Tongue (tissue), 3 donors: ENCODE measurements at places on chromosomes 3 and 15. TPM values are rescaled to one million over a fixed set of nuclear protein-coding genes. Genes with fewer than 3 reads are reported as not detected.

- no peak for DNase-seq
Observed at GRCh38 chr3:14798231-14798630, 20.5 kb upstream of the FGD5 start.

DNA sequence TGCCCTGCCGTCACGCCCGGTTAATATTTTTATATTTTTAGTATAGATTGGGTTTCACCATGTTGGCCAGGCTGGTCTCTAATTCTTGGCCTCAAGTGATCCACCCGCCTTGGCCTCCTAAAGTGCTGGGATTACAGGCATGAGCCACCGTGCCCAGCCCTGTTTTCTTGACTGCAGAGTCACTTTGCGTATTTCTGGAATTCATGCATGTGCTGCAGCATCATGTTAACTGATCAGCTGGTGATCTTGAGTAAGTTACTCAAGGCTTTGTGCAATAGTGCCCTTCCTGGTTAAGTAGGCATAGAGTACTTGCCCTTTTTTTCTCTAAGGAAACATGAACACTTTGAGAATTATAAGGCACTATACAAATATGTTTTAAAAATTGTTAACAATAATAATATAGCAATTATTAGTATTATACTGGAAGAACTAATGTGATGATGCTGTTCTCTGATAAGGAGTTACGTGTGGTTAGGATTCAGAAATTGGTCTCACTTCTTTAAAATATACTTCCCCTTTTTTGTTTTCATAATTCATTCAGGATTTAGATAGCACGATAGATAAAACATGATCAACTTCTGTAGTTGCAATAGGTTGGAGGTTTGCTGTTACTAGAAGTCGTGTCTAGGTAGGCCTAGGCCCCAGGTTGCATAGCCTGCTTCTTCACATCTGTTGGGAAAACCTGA is 33.6 kb downstream of the GPR171 start:
- DNase-seq: no peak

DNA sequence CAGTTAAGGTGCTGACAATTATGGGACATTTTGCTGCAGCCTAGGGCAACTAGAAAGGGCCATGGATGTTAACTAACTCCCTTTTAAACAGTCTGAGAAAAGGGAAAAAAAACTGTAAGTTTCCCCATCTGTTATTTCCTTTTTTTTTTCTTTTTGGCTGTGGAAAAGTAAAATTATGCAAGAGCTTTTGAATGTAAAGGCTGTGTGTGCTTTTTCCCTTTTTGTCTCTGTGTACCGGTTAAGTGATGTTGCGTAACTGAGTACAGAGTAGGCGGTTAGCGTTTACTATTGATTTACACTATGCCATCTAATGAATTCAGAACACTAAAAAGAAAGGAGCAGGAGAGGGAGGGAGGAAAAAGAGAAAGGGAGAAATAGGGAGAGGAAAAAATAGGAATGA is 403.6 kb downstream of the TIGIT start:
- DNase-seq: no peak

The SLC33A1 gene
- total RNA-seq: 30.4 TPM

The MAPKAPK3 gene
- total RNA-seq: 42.0 TPM

DNA sequence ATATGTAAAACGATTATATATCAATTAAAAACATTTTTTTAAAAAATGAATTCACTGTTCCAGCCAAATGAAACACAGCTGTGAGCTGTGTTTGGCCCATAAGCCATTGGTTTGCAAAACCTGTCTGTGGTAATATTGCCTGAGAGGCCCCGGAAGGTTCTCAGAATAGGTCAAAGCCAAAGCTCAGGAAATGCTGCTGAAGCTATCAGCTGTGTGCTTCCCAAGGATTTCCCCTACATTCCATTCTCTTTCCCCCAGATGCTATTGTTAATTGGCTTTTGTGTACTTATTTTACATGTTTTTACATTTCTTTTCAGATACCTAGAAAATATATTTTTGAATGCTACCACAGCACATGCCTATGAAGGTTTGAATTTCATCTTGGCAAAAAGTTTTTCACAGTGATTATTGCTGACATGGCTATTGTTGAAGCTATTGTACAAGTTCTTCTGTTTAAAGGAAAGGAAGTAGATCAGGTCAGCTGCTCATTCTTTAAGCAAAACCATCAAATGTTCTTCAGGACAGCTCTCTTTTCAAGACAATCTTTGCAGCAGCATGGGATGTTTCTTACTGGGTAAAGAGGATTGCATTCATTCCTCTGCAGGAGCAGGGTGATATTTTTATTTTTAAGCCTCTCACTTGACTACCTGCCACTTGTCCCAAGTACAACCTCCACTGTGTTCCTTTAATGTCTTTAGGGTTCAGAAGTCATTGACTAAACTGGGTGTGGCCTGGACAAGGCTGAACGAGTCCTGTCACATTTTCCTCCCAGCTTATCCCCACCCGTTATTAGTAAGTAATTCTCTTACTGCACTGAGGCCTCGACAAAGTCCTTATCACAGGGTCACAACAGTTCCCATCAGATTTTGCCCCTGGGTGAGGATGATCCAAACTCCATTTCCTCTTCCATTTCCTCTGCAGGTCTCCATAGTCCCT is 26.3 kb upstream of the BNC1 start:
- DNase-seq: peak; percentile 41

GRCh38 chr3:164095949-164096348 is 982.3 kb downstream of the SI start:
- DNase-seq: no peak

GRCh38 chr15:65132878-65133547 is 595 bp downstream of the PDCD7 start:
- DNase-seq: peak; percentile 22

GRCh38 chr3:59467476-59467875 is 417.7 kb upstream of the CFAP20DC start:
- DNase-seq: peak; percentile 85

GRCh38 chr15:98703126-98703685 is 54.9 kb downstream of the IGF1R start:
- no peak for DNase-seq

The CIP2A gene
- total RNA-seq: 17.5 TPM

DNA sequence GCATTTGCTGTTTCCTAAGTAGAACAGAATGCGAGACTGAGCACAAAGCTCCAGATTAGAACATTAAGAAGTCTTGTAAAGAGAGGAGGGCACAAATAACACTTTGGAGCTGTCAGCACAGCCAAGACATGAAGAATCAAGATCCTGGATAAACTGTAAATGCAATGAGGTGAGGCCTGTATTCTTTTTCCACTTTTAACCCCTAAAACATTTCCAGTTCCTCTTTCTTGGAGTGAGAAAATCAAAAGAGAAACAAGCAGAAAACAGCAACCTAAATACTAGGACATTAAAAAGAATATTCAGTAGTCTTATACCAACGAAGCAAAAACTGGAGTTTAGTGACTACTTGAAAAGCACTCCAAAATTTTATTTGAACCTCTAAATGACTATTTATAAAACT is 204.3 kb downstream of the ZBTB20 start:
- DNase-seq: no peak

GRCh38 chr3:125300416-125300815 is 74.7 kb downstream of the ZNF148 start:
- no peak for DNase-seq

GRCh38 chr15:99850517-99850916 is 117.3 kb upstream of the LYSMD4 start:
- DNase-seq: no peak

DNA sequence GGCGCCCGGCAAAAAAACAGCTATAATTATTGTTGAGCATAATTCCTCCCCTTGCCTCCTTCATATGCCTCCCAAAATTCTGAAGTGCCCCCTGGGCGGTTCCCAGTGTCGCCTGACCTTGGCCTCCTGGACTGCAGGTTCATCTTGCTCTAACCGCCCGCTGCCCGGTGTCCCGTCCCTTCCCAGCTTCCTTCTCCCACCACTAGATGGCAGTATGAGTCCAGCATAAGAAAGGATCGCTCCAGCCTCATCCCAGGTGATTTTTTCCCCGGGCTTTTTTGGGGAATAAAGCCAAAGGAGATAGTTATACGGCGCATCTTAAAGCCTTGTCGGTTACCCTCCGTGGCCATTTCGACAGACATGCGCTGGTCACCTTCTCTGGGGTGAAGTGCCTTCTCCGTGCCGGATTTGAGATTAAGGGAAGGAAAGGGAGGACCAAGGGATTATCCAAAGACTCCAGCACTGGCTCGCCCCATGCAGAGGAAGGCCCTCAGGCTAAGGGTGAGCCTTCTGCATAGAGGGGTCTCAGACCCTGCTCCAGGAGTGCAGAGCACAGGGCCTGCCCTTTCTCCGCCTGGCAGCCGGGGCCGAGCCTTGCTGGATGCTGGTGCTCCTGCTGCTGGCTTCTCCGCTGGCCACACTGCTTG is 45.8 kb upstream of the TRA2B start:
- peak; percentile 91 for DNase-seq

The IL17RE gene
- total RNA-seq: 4.8 TPM

The ALG1L2 gene
- total RNA-seq: not detected

- DNase-seq: no peak
Observed at GRCh38 chr3:110628650-110629301, 442.8 kb upstream of the NECTIN3 start.

GRCh38 chr3:140929446-140929845 is 12.2 kb upstream of the SLC25A36 start:
- DNase-seq: no peak

- DNase-seq: no peak
Observed at GRCh38 chr3:169237201-169237600, 426.3 kb downstream of the MECOM start.

The CKMT1B gene
- total RNA-seq: 4.3 TPM

DNA sequence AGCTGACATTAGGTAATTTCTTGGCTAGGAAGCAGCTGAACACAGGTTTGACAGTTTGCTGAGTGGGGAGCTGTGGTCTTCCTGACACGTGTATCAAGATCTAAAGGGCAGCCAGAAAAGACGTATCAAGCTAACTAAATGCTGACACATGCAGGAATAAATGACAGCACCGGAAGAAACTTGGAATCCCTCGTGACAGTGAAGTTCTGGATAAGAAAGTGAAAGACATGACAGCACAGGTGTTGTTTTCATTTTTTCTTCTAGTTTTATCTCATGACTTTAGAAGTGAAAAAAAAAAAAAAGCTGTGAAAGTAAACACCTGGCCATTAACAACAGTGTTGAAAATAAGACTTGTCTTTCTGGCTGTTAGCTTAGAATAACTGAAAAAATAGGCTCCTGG is 48.7 kb downstream of the FGF7 start:
- DNase-seq: peak; percentile 45

The ATP13A4 gene
- 32.7 TPM for total RNA-seq

- DNase-seq: no peak
Observed at GRCh38 chr3:133573629-133574194, at the start of gene CDV3. TSS of gene CDV3 (plus strand) at chr3:133573686. CDS start at chr3:133574045, 359 bp downstream.

The C3orf49 gene
- total RNA-seq: not detected

The ACSBG1 gene
- 1.5 TPM for total RNA-seq

GRCh38 chr3:47871389-47871788 is 68.5 kb downstream of the DHX30 start:
- DNase-seq: no peak

GRCh38 chr15:56805466-56806147 is 72.3 kb upstream of the ZNF280D start:
- DNase-seq: no peak

GRCh38 chr3:13040361-13041074 is 32.7 kb downstream of the IQSEC1 start:
- DNase-seq: no peak

GRCh38 chr3:120025520-120025919 is 68.7 kb downstream of the GSK3B start:
- no peak for DNase-seq

GRCh38 chr3:36476286-36476942 is 96.1 kb downstream of the STAC start:
- no peak for DNase-seq

GRCh38 chr3:15918988-15919387 is 121.2 kb upstream of the ANKRD28 start:
- no peak for DNase-seq

GRCh38 chr3:148957586-148957985 is 33.8 kb upstream of the GYG1 start:
- DNase-seq: no peak

The CHST13 gene
- not detected for total RNA-seq

The JAGN1 gene
- 24.0 TPM for total RNA-seq

GRCh38 chr15:57647791-57648130 is 56.1 kb downstream of the MYZAP start:
- no peak for DNase-seq

- no peak for DNase-seq
Observed at GRCh38 chr3:120536642-120537041, 59.5 kb upstream of the NDUFB4 start.

GRCh38 chr3:120469882-120470301 is 19.1 kb upstream of the FSTL1 start:
- DNase-seq: no peak

The WDR6 gene
- total RNA-seq: 81.6 TPM

- DNase-seq: peak; percentile 93
Observed at GRCh38 chr3:98593046-98593936, at the start of gene CPOX. TSS of gene CPOX (minus strand) at chr3:98593611. CDS start at chr3:98593504, 107 bp downstream.

The ECE2 gene
- total RNA-seq: not detected

The SERINC4 gene
- 0.10 TPM for total RNA-seq

DNA sequence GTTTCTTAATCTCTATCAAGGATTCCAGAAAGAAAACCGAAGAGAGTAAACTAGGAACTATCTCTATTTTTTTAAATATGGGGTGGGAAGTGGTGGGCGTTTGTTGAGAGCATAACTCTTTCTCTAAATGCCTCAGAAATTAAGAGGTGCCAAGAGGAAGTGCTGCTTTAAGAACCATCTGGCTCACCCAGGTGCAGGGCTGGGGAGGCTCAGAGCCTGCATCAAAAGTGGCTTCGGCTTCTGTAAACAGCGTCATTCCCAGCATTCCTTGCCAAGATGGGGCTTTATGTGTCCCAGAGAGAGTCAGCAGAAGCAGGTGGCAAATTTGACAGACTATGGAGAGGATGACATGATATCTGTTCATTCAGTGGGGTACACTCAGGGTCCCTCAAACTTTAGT is 123.3 kb upstream of the BFSP2 start:
- no peak for DNase-seq

DNA sequence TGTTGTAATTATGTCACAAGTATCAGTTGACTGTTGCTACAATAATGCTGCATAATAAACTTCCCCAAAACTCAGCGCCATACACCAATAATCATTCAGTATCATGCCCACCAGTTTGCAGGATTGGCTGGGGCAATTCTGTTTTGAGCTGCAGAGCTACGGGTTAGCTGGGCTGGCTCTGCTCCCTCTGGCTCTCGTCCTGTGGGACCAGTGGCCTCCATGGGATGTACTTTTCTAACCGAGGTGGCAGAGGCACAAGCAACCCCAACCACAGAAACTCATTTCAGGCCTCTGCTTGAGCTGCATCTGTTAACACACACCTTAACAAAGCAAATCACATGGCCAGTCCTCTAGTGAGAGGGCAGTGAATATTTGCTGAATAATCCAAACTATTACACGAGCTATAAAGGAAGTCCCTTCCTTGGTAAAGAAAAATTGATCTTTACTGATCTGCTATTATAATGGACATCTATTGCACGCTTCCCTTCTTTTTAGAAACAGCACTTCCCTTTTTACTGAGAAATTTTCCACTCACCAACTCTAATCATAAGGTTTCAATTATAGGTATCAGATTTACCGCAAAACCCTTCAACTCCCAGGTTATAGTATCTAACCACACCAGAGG is 10.9 kb upstream of the BCL2A1 start:
- no peak for DNase-seq

The CA12 gene
- 8.9 TPM for total RNA-seq
